Kidney (tissue), 22 donors: ENCODE measurements at places on chromosomes 1 and 21.

DNA sequence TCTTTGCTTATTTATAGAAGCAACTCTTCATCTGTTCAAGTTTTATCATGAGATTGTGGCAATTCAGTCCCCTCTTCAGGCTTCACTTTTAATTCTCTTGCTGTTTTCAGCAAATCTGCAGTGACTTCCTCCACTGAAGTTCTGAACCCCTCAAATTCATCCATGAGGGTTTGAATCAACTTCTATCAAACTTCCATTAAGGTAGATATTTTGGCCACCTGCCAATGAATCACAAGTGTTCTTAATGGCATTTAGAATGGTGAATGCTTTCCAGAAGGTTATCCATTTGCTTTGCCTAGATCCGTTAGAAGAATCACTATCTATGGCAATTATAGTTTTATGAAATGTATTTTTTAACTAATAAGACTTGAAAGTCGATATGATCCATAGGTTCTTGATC, 946.7 kb upstream of the B3GALT2 start:
- H3K27me3 ChIP-seq = no peaks in the 10 kb centered on the region
- H3K36me3 ChIP-seq = no peaks in the 10 kb centered on the region

- H3K27me3 ChIP-seq = no peaks in the 10 kb centered on the region
- H3K4me1 ChIP-seq = no peaks in the 10 kb centered on the region
- H3K27ac ChIP-seq = no peak overlapping the region
- no peak for DNase-seq
These were observed 46.3 kb downstream of the GPR161 start for GRCh38 chr1:168090395-168090794.

- H3K36me3 ChIP-seq = no peaks in the 10 kb centered on the region
- no peaks in the 10 kb centered on the region for H3K27me3 ChIP-seq
- no peak overlapping the region for H3K4me3 ChIP-seq
- peaks cover 3% of the 10 kb centered on the region for H3K4me1 ChIP-seq
These were observed 24.1 kb downstream of the EIF4G3 start for GRCh38 chr1:21152423-21153100.

DNA sequence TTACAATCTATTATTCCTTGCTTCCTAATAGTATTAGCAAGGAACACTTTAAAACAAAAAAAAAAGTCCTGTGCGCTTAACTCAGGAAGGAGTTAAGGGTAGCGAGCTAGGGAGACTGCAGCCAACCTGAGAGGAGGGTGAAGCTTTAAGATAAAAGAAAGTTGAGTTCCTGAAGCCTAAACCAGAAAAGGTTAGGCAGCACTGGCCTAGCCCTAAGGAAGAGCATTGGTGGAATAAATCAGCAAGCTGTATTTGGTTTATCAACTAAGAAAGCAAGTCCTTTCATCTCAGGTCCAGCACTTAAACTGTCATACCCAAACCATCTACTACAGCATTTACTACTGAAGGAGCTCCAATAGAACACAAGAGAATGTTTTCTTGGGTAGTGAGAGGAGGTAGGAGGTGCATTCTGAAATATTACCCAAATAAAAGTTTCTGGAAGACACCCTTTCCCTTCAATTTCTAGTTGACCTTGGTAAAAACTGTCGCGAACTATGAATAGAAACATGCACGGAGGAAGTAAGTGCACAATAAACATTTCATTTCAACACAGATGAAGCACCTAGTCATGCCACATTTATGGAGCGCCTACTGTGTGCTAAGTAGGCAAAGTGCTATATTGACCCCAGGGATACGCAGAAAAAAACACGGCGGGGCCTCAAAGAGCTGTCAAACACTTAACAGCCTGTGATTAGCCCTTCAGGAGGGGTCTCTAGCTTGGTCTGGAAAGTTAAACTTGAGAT, 1.3 kb downstream of the GLRX2 start:
- H3K4me3 ChIP-seq = peak overlapping the region; percentile 61
- H3K27ac ChIP-seq = peak overlapping the region; percentile 93
- H3K27me3 ChIP-seq = no peaks in the 10 kb centered on the region
- H3K36me3 ChIP-seq = peaks cover 4% of the 10 kb centered on the region
- DNase-seq = no peak
